IPS DF 19.7 (cell line): ENCODE measurements at places on chromosomes 13 and 19.

DNA sequence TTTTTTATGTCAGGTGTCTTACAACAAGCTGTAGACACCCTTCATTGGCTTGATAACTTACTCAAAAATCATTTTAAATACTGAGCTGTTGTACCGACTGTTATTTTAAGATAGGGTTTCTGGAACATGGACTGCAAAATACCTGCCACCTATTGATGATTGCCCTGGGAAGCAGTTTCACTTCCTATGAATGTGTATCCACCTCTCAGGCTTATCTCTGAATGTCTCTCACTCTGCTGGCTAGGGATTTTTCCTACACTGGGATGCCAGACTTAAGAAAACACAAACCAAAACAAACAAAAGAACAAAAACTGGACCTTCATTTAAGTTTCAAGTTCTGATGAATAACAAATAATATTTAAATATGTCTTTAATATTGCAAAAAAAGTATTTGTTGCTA lies 663.7 kb downstream of the EFNB2 start:
- DNase-seq, result no peak

DNA sequence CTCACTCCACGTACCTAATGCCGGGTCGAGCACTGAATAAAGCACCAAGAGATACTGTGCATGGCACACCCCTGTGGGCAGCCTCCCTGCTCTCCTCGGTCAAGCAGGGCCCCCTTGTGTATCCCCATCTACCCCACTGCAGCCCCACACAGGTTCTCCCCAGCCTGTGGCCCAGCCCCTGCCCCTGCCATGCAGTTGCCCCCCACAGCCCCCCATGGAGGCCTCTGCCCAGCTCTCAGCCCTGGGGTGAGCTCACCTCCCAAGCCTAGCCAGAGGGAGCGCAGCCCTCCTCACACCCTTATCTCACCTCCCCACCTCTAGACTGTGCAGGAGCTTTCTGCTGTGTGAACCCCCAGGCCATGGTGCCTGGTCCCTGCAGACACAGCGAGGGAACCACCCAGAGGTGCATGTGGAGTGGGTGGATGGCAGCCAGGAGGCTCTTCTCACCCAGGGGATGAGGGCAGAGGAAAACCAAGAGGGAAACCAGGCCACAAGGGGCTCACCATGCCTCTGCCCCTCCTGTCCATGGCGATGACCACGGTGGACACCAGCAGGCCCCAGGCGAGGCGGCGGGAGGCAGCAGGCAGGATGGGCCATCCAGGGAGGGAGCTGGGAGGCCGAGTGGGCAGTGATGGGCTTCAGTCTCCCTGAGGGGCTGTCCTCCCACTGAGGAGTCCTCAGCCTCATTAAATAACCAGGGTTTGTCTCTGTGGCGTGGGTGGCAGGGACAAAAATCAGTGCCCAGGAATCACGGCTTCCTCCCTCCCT lies 83.2 kb downstream of the ANKRD10 start:
- no peak for DNase-seq

- no peak for DNase-seq
Observed at GRCh38 chr13:70817576-70817975, 709.3 kb upstream of the KLHL1 start.

GRCh38 chr13:59444210-59444857 lies 719.4 kb downstream of the DIAPH3 start:
- no peak for DNase-seq

DNA sequence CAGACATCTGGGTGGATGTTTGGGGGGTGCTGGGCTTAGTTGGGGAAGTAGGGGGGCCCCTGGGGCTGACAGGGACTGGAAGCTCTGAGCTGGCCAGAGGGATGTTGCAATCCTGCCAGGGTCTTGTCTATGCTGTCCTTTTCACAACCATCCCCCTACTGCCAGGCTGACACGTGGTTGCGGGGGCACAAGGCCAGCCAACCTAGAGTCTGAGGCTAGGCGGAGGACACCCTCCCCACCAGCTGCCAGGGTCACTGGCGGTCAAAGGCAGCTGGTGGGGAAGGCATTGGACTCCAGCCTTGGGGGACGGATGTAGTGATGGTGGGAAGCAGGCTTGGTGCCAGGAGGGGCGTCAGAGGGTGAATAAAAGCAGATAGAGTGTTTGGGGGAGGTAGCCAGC lies 1.6 kb upstream of the APOC1 start:
- DNase-seq, result no peak
